Stimulated activated CD8-positive, alpha-beta memory T cell treated with anti-CD3 and anti-CD28 coated beads, Interleukin-7, amount 100 ng/mL, for 1 hour (primary cell): ENCODE measurements at places on chromosomes 2 and 18.
A peak's percentile ranks its signal among the peaks of the same experiment; 100 is the strongest.

DNA sequence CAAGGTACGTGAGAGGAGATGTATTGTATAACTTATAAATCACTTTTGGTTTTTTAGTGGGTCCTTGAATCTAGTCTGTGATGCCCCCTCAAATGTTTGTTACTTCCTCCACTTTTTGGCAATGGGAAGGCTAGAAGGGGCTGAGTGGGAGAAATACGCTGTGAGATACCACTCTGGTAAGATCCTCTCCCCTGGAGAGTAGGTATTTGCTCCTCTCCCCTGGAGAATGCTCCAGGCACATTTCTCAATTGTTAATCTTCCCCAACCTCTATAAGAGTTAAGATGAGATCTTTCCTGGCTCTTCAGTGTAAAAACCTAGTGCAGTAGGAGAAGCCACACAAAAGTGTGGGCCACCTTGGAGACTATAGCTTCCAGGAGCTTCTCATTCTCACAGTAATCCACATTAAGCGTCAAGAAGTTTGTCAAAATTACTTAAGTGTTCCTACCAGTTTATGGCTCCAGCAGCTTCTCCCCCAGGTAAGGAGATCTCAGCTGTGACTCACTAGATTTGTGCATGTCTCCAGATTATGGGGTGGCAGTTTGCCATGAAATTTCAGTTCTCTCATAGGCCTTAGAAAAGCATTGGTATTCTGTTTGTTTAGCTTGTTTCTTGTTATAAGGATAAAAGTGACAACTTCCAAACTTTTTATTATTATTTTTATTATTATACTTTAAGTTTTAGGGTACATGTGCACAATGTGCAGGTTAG, 182.6 kb downstream of the FSIP2 start:
- no peak for DNase-seq

DNA sequence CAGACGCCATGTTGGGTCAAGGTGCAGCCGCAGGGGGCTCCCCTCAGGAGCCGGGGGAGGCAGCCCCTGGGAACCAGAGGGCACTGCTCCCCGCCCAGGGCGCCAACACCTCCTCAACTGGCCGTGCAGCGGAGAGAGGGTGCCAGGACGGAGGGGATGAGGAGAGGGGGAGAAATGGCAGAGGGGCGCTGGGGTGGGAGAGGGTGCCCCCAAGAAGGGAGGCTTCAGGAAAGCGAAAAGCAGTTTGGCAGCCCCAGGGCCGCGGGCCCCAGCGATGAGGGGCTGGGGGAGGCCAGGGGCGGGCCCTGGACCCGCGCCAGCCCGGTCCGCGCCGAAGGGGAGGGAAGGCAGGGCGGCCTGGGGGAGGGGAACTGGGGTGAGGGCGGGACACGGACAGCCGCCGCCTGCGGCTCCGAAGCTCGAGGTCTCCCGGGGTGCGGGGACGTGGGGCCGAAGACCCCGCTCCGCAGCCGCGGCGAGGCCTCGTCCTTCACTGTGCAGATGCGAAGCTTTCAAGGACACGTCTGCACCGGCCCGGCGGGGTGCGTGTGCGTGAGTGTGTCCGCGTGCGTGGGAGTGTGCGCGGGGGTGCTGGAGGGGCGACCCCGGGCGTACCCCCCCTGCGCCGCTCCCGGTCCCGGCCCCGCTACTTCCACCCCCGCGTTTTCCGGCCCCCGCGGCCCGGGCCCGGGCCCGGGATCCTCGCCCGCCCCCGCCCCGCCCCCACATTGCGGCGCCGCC, 1.4 kb downstream of the DNMT3A start:
- no peak for DNase-seq

GRCh38 chr2:111226876-111227700, 106.4 kb downstream of the BCL2L11 start:
- DNase-seq: no peak

DNA sequence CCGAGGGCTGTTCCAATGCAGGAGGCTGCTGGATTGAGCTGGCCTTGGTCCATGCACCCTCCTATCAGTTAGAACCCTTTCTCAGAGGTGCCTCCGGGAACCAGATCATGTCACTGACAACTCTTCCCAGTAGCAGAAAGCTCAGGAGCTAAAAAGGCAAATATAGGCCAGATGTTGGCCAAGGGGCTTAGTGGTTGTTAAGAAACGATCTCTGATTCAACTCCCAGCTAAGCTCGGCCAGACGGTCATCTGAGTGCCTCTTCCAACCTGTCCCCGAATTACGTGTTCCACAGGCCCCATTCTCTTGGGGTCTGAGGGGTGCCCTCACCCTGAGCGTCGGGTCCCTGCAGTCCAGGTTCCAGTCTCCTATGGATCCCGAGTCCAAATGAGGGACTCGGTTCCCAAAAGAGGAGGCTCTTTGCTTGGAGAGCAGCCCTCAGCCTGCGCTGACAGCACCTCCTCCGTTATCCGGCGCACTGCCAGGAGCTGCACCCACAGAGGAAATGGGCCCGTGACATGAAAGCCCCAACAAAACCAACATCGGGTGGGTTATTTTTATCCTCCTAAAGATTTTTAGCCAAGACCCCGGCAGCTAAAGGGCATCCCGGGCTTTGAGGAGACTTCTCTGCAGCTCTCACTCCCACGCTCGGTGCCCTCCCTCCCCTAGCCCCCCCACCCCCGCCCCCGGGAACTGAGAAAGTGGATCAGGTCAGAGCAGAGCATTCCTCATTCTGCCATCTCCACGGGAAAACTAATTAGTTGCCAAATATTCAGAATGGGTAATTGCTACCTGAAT, 106.6 kb upstream of the ID2 start:
- peak; percentile 45 for DNase-seq
